ENCODE measurements at places on chromosomes 16 and 17.

GRCh38 chr17:37067555-37068111, 118.9 kb downstream of the AATF start:
- no peak for DNase-seq

GRCh38 chr17:21286066-21286770, 1.7 kb downstream of the MAP2K3 start:
- DNase-seq: no peak

- DNase-seq: no peak
Measured at GRCh38 chr17:28974451-28974850, 23.1 kb upstream of the PHF12 start.

- DNase-seq: no peak
Measured at GRCh38 chr17:78694805-78695531, 87.1 kb downstream of the CYTH1 start.

DNA sequence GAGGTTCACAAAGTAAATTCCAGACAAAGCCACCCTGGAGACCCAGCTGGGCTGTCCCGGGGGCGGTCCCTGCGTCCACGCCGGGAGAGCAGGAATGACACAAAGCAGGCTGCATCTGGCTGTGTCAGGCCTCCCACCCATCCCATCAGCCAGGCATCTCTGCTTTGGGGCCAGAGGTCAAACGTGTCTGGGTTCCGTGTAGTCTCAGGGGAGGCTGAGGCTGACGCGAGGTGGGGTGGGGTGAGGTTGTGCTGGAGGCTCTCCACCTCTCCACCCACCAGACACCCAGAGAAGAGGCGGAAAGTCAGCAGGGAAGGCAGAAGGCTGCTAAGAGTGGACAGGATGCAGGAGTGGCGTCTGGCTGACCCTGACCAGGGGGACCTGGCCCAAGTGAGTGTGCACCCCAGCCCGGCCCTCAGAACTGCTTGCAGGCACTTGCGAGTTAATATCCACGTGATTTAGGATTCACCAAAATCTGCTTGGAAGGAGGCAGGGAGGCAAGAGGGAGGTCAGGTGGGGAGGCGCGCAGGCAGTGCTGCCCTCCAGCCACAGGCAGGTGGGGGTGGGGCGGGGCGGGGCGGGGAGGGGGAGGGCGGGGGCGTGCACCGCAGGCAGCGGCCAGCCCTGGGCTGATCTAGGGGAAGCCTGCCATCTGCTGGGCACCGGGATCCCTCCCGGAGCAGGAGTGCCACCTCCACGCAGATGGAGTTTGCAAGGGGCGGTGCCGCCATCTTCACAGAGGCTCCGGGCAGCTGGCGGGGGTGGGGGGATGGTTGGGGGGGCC, 44.3 kb downstream of the TBC1D16 start:
- peak; percentile 87 for DNase-seq

- DNase-seq: no peak
Measured at GRCh38 chr17:59366040-59366757, 34.7 kb downstream of the YPEL2 start.

DNA sequence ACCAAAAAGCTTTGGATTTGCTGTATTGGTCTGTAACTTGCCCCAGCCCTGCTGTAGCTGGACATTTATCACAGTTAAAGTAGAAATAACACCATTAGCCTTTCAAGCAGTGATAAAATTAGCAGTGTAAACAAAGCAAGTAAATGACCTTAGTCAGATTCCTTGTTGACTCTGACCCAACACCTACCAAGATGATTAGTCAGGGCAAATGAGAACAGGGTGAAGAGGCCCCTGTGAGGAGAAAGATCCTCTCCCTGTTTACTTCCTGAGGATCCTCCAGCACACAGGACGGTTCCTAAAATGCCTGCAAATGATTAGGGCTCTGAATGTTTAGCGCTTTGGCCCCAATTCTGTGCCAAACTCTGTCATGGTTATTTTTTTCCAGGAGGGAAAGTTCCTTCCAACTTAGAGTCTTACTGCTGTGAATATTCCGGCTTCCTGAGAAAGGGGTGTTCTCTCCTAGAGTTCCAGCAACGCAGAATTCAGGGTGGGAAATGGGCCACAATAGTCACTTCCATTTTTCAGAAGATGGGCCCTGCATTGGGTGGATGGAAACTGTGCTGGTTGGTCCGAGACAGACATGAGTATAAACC, 259.0 kb upstream of the MYOCD start:
- DNase-seq: no peak

DNA sequence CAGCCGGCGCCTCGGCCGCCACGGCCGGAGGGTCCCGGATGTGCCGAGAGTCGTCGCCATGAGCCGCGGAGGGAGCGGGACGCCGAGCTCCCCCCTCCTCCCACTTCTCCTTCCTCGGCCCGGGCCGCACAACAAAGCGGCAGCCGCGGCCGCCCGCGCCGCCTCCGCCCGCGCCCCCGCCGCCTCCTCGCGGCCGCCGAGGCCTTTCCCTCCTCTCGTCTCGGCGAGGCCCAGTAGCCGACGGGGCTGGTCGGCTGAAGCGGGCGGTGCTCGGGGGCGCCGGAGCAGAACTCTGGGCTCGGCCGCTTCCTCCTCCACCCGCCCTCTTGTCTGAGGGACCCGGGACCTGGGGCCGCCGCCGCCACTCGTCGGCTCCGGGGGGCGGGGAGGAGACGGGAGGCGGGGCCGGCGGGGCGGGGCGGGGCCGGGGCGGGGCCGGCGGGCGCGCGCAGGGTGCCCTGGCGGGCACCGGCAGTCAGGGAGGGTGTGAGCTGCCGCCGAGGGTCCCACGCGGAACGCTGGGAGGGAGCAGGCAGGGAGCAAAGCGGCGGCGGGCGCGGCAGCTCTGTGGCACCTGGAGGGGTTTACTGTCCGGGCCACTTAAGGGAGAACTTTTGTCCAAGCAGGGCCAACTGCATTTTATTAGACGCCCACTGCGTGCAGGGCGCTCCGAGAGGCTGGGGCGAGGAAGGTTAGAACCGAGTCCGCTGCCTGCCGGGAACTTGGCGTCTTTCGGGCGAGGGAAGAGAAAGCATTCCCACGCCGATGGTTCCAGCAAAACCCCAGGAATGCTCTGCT, at the start of gene SMURF2:
Gene SMURF2, minus strand, starts transcription at position 332 of the 798 bp plus-strand sequence. CDS start 427 bp downstream, outside the sequence.
- DNase-seq: peak; percentile 71

DNA sequence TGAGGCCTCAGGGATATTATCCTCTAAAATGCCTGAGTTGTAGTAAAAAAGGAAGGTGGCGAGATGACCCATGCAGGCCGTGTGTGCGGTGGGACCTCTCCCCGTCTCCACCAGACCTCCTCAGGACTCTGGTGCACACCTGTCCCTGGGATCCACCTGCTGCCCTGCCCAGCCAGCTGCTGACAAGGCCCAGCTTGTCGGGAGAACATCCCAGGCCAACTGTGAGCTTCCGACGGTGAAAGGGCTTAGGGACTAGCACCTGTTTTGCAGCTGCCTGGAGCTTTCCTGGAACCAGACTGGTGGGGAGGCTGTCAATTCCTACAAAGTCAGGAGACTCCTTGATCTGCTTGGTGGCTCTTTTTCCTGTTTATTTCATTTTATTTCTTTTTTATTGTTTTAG, 11.6 kb downstream of the IL34 start:
- no peak for DNase-seq

DNA sequence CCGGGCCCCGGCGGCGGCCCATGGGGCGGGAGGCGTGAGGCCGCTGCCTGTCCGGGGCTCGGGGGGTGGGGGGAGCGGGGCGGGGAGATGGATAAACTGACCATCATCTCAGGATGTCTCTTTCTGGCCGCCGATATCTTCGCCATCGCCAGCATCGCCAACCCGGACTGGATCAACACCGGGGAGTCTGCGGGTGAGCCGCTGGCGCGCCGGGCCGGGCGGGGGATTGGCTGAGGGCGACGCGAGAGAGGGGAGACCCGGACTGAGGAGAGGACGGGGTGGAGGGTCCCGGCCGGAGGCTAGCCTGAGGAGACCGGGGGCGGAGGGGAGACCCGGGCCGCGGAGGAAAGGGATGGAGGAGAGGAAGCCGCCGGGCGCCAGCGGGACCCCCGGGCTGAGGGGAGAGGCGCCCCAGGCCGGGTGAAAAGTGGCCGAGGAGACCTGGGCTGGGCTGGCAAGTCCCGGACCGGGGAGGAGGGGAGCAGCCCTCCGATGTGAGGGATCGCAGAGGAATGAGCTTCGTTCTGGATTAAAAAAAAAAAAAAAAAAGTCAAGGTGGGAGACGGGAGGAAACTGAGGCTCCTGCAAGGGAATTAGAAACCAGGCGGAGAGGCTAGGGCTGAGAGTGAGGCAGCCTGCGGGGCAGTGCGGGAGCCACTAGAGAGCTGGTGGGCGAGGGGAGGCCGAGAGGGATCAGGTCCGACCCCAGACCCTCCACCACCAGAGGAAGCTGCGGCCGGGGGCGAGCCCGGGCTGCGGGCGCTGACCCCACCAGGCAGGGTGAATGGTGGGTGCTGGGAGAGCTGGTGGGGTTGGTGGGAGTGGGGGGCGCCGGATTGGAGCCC, 526 bp downstream of the MOSMO start:
- DNase-seq: peak; percentile 33
